Neural cell (in vitro differentiated cells): ENCODE measurements at places on chromosomes 3 and 15. TPM values are rescaled to one million over a fixed set of nuclear protein-coding genes. Genes with fewer than 3 reads are reported as not detected.

The SPATA12 gene
- polyA plus RNA-seq, result not detected in 2 replicates

The SCN11A gene
- polyA plus RNA-seq, result 2.2 and 2.8 TPM in 2 replicates

The NANOGP8 gene
- polyA plus RNA-seq, result not detected in 2 replicates

The SOX2 gene
- polyA plus RNA-seq, result 7.2 and 7.5 TPM in 2 replicates

The ALDH1A3 gene
- 0.06 and 0.12 TPM in 2 replicates for polyA plus RNA-seq

The UBR1 gene
- 33.5 and 35.9 TPM in 2 replicates for polyA plus RNA-seq

The CPN2 gene
- polyA plus RNA-seq, result not detected in 2 replicates

The CIP2A gene
- polyA plus RNA-seq, result 29.3 and 32.0 TPM in 2 replicates

The EPHB1 gene
- 18.7 and 19.1 TPM in 2 replicates for polyA plus RNA-seq
